GM10248 (cell line): ENCODE measurements at places on chromosomes 2 and 18.

- no peak for DNase-seq
Measured at GRCh38 chr2:6679471-6679870, 186.2 kb downstream of the CMPK2 start.

- peak; percentile 75 for DNase-seq
Measured at GRCh38 chr2:218658671-218659257, 659 bp downstream of the ZNF142 start.

DNA sequence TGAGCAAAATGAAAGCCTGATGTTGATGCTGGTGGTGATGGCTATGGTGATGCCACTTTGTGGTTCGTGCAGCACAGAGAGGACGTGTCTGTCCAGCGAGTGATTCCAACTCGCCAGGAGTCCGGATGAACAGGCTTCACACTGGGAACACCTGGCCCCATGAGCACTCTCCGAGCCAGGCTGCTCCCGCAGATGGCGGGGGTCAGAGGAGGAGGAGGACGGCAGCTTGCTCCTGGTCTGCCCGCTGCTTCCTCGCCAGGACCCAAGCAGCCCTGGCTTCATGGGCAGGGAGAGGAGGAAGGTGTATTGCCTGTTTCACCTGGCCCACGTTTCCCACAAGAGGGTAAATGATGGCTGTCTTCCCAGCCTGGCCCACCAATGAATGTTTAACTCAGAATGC is 121.6 kb downstream of the MTCL1 start:
- DNase-seq: no peak

- DNase-seq: no peak
Measured at GRCh38 chr18:13392029-13392750, 173.6 kb downstream of the LDLRAD4 start.

GRCh38 chr2:221447310-221447709 is 124.8 kb downstream of the EPHA4 start:
- DNase-seq: no peak

- no peak for DNase-seq
Measured at GRCh38 chr2:156890529-156891148, 366.9 kb upstream of the GALNT5 start.

DNA sequence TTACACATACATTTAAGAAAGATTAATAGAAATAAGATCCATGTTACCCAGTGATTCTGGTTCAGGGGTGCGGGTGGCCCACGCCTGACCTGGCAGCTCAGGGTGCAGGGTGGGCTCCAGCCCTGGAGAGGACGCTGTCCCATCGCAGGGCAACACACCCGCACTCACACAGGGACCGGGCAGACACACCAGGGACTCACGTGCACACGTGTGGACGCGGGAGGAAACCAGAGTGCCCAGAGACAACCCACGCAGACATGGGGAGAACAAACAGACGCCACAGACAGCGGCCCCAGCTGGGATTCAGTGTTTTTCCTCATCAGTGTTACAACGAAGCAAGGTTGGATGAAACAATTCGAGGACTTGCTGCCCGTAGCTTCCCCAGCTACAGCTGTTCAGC is 8.4 kb upstream of the ALLC start:
- no peak for DNase-seq

GRCh38 chr18:58255701-58256311 is 211.8 kb downstream of the NEDD4L start:
- no peak for DNase-seq

GRCh38 chr2:148887350-148888002 is 12.4 kb downstream of the KIF5C start:
- DNase-seq: no peak

DNA sequence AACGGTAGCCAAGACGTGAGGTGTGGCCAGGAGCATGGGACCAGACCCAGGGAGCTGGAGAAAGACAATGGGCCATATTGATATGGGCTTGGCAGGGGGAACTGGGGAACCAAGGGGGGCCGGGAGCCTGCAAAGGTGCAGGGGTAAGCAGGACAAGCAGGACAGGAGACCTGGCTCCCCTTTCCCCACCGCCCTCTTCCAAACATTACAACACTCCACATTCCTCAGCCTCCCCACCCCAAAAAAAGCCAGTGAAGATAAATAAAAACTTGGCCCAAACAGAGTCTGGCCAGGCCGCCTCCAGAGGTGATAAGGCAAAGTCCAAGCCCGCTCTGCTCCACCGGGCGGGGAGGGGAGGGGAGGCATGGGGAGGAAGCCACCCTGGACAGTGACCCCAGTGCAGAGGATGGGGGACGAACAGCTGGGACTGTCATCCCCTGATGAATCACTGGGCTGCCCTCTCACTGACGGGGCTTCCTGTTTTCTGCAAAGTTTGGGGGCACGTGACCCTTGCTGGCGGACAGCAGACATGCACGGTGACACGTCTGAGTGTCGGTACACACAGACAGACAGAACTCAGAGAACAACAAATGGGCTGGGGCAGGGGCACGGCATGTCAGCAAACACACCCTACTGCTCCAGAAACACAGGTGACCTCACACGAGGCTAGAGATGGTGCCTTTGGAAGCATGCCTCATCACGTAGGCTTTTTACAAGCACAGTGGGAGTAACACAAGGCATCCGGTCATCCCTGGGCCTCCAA is 100.2 kb downstream of the TNS1 start:
- DNase-seq: no peak

GRCh38 chr18:7921938-7922587 is 354.9 kb downstream of the PTPRM start:
- DNase-seq: no peak

DNA sequence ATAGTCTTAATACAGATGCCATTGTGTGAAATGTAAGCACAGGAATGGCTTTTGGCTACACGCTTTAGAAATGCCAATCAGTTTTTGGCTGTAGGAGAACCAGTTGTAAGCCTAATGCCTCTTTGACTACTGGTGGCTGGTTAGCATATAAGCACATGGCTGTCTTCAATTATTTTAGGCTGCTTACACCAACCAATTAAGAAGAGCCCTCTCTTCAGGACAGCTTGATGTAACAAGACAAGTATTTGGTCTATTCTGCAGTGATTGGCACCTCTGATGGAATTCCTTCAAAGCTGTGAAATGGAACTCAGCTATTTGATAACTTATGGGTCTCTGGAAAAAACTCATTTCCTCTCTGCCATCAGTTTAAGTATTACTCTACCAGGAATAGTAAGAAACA is 680.1 kb upstream of the FSHR start:
- no peak for DNase-seq
